ENCODE measurements at places on chromosomes 16 and 17.

- DNase-seq: no peak
Observed at GRCh38 chr17:56452461-56452860, 141.0 kb upstream of the NOG start.

- DNase-seq: no peak
Observed at GRCh38 chr16:75070012-75070841, 46.4 kb downstream of the LDHD start.

DNA sequence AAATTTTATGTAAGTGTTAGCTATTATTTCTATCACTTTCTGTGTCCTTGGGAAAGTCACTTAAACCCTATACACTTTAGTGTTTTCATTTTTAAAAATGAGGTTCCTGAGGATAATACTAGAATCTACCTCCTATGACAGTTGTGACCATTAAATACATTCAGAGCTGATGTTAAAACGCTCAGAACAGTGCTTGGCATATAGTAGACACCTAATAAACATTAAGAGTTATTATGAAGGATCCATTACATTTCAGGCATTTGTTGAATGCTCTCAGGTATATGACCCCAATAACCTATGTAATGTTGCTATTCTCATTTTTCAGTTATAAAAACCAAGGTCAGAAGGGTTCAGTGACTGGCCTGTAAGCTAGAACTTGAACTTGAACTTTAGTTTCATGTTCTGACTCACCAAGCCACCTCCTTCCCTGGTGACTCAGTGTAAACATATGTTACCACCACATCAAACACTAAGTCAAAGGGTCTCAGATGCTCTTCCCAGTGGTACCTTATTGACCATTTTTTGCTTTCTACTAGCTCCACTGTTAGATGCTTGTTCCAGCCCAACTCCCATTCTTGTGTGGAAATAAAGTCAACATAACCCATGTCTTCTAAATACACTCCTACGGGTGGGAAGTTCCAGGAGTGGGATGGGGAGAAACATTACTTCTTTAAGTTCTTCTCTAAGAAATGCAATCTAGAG is 47.6 kb downstream of the HSD17B2 start:
- no peak for DNase-seq

- no peak for DNase-seq
Observed at GRCh38 chr17:41799366-41799765, 12.4 kb downstream of the P3H4 start.

DNA sequence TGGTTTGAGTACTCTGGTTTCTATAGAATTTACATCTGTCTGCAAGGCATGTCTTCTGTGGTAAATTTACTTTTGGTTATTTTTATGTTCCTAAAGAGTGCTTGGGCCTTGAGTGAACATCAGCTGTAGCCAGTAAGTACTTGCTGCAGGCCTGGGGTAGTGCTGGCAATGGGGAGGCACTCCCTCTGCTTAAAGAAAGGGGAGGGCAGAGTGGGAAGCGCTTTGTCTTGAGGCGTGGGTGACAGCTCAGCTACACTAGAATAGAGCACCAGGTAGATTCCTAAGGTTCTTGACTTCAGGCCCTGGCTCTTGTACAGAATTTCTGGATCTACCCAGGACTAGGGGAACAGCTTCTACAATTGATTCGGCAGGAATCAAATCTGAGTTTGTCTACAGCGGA is 50.6 kb downstream of the MPHOSPH6 start:
- no peak for DNase-seq

DNA sequence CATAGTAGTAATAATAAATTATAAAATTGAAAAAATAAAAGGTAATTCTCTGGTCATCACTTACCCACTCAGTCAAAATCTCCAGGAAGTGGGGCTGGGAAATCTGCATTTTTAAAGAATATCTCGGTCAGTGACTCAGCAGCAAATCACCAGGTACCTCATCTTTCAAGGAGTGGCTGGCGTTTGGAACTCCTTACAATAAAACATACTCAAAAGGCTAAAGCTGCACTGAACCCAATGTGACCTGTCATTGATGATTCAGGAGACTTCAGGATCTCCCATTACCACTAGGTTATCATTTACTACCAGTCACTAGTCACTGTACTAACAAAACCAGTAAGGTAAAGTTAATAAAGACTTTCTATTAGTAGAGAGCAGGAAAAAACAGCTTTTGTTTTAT is 21.5 kb upstream of the RFFL start:
- DNase-seq: no peak

GRCh38 chr16:48126801-48127644 is 28.8 kb downstream of the ABCC12 start:
- DNase-seq: no peak

GRCh38 chr16:78192734-78193488 is 93.5 kb downstream of the WWOX start:
- DNase-seq: no peak

DNA sequence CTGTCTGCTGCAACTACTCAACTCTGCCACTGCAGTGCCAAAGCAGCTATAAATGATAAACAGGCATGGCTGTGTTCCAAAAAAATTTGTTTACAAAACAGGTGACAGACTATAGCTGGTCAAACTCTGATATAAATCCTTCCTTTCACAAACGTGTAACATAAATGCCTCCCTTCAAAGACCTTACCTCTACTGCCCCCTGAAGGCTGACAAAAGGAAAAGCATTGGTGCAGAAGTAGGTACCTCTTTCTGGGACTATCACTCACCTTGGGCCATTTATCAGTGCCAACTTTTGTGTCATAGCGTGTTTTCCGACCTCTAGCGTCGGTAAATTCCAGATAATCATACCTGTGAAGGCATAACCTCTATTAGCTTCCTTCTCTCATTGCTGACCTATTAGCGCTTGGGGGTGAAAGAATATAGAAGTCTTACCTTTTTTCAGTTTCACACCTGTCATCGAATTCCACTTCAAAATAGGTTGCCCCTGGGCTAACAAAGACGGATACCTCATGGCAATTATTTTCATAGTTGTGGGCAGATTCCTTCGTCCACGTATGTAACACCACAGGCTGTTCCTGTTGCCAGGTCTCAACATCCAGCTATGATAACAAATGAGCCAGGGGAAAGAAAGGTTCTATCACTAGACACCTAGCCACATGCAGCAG is 67.9 kb downstream of the ZZEF1 start:
- no peak for DNase-seq

- no peak for DNase-seq
Observed at GRCh38 chr16:71339236-71340171, 19.0 kb upstream of the CALB2 start.

GRCh38 chr17:39400547-39401411 is 647 bp downstream of the FBXL20 start:
- DNase-seq: peak; percentile 30

DNA sequence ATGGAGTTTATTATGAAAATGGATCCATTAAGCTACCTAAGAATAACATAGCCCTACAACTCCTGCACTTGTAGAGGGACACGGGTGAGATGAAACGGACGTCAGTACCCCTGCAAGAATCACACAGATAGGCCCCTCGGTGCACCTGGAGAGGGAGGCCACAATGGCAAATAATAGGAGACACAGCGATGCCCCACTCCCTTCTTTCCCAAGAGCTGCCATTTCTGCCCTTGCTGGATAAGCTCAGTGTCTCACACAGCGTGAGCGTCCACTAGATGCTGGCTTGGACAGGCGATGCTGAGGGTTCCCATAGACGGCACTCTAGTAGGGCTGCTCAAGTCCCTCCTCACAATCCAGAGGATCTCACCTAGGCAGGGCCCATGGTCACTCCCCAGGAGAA is 67.8 kb downstream of the ADCY9 start:
- no peak for DNase-seq

DNA sequence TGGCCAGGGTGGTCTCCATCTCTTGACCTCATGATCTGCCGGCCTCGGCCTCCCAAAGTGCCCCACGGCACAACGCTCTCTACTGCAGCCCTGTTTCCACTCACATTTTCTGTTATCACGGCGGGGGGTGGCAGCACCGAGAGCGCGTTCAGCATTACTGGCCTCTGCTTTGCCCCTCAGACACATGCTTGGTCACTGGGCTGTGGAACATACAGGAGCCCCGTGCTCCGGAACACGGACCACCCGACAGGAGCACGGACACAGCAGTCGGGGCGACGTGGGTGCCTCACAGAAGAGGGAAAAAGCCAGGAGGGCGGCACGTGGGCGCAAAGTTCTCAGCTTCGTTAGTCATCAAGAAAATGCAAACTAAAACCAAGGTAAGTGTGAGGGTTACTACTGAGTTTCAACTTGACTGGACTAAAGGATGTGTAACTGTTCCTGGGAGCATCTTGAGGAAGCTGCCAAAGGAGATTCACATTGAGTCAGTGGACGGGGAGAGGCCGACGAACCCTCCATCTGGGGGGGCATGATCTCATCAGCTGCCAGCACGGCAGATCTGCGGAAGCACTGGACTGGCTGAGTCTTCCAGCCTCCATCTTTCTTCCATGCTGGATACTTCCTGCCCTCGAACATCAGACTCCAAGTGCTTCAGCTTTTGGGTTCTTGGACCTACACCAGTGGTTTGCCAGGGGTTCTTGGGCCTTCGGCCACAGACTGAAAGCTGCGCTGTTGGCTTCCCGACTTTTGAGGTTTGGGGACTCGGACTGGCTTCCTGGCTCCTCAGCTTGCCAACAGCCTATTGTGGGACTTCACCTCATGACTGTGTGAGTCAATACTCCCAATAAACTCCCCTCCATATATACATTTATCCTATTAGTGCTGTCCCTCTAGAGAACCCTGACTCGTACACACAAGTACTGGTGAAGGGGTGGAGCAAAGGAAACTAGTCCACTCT is 106.8 kb downstream of the ZNF778 start:
- peak; percentile 70 for DNase-seq

DNA sequence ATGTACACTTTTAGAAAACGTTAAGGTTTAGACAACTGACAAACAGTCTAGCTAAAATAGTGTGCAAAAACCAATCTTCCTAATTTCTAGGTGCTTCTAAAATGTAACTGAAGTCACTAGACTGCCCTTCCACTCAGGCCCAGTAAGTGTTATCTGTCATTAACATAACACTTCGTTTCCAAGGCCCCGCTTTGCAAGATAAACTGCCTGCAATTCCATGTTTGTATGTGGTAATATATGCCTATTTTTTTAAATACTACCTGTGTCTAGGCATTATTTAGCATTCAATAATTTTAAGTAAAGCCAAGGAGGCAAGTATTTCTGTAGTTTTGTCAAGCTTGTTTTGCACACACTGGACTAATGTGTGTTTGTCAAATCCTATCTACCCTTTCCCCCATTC is 3.2 kb downstream of the USP32 start:
- DNase-seq: no peak

DNA sequence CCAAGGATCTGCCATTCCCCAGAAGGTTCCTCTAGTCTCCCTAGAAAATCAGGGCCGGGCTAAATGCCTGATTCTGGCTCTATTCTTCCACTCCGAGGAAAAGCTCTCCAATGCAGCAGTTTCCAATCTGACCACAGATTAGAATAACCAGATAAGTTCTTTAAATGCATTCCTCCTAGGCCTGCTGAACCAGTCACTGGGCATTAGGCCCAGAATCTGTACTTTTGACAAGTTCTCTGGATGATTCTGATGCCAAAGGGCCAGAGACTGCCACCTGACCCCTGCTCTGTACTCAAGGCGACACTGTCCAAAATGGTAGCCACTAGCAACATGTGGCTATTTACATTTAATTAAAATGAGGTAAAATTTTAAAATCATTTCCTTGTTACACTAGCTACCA is 22.3 kb downstream of the MAP3K14 start:
- no peak for DNase-seq

DNA sequence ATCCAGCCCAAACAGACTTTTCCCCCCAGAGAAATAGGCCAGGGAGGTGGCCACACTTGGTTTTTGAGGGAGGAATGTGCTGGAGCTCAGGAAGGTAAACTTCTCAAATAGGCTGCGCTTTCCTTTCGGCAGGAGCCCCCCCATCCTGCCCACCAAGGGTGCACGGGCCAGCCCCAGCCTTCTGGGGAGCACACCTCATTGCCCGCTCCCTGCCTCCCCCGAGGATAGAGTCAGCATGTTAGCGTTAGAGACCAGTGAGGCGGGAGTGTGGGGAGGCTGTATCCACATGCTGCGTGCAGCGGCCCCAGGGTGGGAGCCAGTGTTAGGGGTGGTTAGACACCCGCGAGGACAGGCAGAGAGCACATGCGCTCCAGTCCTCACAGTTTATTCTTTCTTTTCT is 42.3 kb downstream of the PIPOX start:
- no peak for DNase-seq

DNA sequence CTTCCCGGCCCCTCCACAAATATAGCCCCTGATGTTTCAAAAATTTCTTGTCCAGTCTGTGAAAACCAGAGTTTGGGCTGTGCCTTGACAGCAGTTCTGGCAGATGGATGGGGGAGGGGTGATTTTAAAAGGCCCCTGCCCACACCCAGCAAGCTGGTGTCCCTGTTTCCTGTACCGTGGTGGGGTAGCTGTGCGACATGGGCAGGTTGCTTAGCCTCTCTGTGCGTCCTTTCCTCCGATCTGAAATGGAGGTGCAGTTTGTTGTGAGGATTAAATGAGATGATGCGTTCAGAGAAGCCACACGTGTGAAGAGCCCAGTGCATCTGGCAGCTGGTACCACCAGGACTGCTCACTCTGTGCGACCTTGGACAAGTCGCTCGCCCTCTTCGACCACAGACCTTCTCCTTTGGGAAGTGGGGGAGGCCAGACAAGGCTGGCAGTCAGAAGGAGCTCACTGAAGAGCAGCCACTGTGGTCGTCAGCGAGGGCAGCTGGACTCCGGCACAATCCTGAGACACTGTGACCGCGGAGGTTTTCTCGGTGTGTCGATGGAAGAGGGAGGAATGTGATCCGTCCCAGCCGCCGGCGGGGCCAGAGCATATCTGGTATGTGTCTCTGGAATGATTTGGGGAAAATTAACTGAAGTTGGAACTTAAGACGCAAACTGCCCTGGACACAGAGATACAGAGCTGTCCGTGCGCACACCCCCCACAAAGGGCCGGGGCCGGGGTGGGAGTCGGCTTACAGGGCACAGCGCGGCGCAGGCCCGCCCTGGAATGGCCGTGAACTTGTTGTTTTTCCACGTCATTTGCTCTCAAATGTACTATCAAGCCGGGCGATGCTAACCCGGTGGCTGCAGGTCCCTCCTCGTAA is 721 bp upstream of the WFIKKN2 start:
- DNase-seq: no peak

DNA sequence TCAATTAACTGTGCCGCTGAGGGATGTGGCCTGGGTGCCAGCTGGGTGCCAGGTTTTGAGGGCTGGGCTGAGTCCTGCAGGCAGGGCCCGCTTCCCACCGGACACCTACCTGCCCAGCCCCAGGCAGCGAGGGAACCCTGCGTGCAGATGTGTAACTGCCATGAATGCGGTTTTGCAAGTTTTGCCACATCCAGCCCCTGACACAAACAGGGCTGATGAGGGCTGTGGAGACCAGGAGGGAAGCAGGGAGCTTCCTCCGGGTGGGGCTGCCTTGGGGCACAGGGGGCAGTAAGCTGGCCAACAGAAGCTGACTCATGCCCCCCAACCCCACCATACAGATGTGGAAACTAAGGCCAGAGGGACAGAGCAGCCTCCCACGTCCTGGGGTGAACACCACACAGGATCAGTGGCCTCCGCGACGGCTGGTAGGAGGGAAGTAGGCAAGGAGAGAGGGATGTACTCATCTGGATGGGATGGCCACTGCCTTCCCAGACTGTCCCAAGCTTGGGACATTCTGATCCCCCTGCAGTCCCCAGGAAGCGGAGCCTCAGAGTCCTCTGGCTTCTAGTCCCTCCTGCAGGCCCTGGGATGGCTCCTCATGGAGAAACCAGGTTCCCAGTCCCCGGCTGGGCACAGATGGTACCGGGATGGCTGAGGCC is 1.6 kb downstream of the UBALD1 start:
- DNase-seq: no peak

GRCh38 chr17:44010966-44011647 is 3.7 kb downstream of the TMEM101 start:
- no peak for DNase-seq
